ENCODE measurements at places on chromosomes 3 and 15.

DNA sequence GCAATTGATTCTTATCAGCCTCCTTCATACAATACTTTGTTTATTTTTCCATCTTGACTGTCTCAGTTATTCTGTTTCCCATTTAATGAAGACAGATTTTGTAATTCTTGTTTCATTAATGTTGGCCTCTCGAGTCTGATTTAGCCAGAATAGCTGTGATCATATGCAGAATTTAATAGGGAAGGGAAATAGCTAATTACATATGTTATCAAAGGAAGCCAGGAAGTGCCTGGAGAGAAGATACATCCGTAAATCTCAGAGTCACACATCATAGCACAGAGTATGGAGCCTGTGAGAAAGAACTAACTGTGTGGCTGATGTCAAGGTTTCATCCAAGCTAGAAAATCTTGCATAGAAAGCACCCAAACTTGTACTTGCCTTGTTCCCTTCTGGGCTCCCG is 288.9 kb upstream of the SLCO3A1 start:
- DNase-seq = no peak

- no peak for DNase-seq
Observed at GRCh38 chr3:24829629-24830229, 335.1 kb upstream of the THRB start.

DNA sequence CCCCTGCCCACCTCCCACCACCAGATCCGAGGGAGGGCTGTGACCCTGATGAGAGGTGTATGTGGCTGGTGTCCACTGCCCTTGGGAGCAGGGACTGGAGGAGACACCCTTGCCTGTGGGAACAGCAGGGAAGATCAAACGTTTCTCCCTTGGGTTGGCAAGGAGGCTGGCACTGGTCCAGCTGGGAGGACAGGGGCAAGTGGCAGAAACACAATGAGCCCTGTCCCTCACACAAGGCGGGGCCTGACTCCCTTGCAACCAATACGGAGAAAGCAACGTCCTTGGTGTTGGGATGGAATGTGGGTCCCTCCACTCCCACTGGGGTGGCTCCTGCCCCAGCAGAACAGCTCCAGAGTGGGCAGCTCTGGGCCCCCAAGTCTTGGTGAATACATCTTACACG is 5.2 kb downstream of the HYAL2 start:
- DNase-seq = no peak

DNA sequence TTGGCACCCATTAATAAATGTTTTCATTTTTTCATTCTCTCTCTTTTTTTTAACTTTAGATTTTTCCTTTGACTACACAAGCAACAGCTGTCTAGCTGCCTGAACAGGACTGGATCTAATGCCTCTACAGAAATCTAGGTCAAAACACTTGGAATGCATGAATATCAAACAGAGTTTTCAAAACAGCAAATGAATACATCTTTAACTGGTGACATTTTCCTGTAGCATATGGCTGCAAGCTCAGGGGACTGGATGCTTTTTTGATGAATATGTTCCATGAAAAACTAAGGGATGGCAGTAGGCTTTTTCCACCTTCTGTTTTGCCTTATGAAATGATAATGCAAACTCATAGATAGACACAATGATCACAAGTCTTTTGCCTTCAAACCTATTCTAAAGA is 661.7 kb downstream of the MCTP2 start:
- no peak for DNase-seq

DNA sequence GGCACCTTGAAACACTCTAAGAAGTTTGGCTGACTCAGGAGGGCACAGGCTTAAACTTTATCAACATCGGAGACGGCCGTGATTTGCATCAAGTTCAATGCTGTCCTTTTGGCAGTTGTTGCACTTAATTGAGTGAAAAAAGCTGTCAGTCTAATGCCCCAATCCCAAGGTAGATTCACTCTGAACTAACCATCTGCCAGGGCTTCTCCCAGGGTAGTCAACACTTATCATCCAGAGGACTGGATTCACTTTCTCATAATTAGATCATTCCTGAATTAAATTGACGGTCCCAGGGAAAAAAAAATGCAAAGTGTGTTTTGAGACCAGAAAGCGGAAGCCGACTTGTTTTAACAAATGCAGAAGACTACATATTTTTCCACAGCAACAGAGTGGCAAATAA is 28.5 kb downstream of the RORA start:
- no peak for DNase-seq

DNA sequence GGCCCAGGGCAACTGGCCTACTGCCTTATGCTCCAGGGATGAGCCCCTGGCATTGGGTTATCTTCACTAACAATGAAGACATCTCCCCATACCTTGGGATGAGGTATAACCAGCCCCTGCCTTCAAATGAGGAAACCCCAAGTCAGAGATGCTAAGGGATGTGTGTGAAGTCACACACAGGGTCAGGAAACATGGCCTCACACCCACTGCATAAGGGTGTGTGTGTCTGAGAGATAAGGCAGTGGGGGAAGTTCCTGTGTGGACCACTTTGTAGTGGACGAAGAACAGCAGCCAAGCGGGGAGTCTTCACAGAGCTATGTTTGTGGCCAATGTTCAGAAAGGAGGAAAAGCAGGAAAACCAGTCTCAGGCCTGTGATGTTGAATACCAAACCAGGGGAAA is 10.5 kb downstream of the ELP6 start:
- no peak for DNase-seq

DNA sequence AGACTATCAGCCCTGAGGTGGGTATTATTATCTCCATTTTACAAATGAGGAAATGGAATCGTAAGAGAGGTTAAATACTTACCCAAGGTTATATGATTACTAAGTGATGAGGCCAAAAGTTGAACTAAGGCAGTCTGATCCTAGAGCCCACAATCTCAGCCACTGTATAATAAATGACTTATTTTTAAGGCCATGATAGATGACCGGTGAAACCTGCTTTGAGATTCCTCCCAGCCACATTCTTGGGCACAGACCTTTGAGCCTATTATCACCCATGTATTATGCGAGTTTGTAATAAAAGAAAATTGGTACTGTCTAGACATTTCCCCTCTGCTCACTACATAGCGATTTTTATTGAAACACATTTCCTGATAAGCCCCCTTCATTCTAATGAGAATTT is 37.4 kb downstream of the POLQ start:
- DNase-seq = no peak

DNA sequence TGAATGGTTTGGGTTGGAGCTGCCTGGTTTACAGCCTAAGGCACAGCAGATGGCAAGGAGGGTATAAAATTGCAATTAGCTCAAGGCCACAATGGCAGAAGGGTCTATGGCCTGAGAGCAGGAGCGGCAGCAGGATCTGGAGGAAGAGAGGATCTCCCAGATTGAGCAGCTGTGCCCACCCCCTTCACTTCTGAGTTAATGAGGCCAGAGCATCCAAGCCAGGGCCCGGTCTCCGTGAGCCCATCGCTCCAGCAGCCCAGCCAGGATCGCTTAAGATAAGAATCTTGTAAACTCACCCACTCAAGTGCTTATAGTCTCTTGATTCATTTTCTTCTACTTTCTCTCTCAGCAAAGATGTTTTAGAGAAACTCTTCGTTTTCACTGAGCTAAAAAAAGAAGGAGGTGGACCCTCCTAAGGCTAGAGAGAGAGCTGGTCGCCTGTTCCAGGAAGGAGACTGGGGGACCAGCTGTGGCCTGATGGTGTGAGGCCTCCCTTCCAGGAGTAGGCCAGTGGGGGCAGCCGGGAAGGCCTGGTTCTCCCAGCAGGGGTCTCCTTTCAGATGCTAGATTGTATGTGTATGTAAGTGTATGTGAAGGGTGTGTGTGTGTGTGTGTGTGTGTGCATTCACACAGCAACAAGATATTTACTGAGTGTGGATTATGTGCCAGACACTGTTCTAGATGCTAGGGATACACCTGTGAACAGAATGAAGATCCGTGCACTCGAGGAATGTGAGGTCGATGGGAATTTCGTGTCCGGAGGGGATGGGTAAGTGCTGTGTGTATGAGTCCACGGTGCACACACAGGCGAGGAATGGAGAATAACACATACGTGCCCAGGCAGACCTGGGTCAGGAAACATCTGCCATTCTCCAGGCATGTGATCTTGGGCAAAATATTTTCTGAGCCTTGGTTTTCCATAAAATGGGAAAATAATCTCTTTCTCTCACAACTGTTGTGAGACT is 18.6 kb downstream of the MAGEF1 start:
- DNase-seq = no peak

DNA sequence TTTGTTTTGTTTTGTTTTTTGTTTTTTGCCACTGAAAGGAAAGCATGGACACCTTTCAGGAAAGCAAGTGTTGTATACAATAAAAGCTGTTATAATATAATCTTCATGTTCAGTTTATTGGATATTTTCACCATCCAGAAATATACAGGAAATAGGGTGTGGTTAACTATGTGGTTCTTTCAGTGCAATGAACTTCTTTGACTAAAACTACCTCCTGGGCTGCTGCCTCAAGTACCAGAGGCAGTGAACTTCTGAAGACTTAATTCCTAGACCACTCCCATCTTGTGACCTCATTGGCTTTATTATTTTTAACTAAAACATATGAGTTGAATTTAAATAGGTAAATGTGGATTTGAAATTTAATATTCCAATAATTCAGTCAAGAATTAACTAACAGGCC is 27.1 kb upstream of the TBL1XR1 start:
- no peak for DNase-seq

DNA sequence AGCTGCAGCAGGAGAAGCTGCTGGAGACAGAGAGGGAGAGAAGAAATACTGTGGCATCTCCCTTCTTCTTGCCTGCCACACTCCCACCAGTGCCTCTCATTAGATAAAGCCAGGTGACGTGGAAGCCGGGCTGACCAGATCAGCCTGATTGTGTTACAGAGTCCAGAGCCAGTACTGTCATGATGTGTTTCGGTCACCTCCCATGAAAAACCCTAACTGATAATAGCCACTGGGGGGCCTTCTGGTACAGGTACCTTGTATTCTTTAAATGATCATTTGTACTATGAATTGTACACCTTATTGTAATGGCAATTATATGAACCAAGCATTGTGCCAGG is 125.8 kb upstream of the TMEM108 start:
- no peak for DNase-seq

DNA sequence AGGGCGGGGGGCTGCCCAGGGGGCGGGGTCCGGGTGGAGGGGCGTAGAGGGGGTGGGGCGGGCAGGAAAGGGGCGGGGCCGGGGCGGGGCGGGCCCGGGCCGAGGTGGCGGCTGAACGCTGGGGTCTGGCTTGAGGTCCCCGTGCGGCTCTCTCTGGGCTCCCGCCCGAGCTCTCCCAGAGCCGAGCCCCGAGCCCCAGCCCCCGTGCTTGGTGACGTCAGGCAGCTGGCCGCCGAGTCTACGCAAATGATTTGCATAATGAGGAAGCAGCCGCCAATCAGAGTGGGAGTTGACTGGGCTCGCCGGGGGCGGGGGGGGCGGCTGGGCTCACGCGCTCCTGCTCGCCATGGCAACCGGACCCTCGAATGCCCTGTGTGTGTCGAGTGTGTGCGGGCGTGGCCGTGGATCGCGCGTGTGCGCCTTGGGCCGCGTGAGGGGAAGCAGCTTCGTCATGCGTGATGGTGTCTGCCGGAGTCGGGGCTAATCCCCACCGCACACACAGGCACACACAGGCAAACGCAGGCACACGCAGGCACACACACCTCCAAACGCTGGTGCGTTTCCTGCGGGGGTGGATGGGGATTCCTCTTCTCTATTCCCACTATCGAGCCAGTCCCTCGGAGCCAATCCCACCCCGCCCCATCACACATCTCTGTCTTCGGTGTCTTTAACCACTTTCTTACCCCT is at the start of gene CELF6:
Gene CELF6, minus strand, starts transcription at position 173 of the 687 bp plus-strand sequence. CDS start 283 bp downstream, outside the sequence.
- DNase-seq = peak; percentile 79

GRCh38 chr15:33013827-33014445 is 180.6 kb downstream of the FMN1 start:
- no peak for DNase-seq

DNA sequence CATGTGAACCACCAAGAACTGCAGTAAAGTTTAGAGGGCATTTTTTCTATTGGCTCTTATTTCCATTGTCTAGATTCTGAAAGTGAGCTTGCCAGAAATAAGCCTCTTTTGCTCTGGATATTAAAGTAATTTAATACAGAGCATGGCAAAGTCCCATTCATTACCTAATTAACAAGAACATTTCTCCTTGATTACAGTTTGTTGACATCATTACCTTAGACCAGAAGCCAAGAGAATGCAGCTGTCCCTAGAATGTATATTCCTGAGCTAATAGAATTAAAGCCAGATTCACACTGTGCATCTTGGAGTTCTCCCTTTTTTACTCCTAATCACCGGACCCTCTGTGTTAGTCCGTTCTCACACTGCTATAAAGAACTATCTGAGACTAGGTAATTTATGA is 46.4 kb upstream of the TM4SF4 start:
- no peak for DNase-seq

GRCh38 chr15:58568157-58568571 is 136.4 kb downstream of the LIPC start:
- DNase-seq = no peak

DNA sequence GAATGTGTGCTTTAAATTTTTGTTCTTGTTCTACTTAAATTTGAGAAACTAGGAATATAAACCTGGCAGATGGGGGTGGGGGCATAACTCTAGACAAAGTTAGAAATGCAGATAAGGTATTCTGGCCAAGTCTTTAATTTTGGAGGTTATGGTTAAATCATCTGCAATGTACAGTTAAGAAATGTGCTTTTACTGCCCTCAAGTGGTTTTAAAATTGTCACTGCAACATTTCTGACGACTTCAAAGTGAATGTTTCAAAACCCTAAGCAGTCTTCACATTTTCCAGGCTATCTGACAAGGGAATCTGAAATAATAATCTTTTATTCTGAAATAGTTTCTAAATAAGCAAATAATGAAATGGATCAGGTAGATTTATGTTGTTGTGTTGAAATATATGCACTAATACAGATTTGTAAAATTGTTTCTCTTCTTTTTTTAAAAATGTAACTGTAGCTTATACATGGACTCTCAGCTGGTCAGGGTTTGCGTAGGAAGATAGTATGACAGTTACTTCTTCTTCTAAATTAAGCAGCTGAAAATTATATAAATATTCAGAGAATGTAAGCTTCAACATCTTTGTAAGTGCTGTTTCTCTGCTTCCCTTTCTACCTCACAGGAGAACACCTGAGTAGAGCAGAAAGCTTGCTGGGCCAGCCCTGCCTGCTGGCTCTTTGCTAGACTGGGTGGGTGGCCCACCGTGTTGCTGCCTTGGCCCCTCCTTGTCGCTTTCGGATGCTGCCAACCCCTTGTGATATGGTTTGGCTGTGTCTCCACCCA is 45.0 kb downstream of the SUCNR1 start:
- DNase-seq = no peak

Data from effector memory CD4-positive, alpha-beta T cell (primary cell).